ENCODE measurements at places on chromosomes 5 and 9.

DNA sequence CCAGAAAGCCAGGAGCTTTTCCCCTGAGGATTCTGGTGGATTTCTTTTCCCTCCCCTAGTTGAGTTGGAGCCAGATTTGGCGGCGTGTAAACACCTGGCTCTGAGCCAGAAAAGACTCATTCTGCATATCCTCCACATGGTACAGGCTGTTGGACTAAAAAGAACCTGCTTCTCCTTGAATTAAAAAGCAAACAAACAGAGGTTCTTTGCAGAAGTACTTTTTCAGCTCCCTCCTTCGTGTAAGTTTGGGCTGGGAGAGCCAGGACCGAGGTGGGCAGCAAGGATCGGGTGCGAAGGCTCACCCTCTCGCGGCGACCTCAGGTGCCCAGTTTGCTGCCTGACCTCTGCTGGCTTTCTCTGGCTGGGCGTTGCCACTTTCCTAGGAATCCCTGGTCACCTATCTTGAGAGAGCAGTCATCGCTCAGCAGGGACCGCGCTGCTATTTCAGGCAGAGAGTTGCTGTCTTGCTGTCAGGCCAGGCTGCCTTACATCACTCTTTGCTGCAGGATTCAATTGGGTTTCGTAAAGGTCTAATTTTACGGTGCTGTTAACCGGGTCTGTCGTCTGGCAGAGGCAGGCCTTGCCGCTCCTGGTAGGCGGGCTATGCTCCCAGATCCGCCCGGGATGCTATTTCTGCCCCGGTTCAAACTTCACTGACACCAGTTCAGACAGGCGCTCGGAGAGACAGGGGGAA lies 3.2 kb downstream of the PAPPA start:
- DNase-seq, result no peak

GRCh38 chr9:135973277-135974219 lies 12.4 kb upstream of the UBAC1 start:
- DNase-seq, result no peak

DNA sequence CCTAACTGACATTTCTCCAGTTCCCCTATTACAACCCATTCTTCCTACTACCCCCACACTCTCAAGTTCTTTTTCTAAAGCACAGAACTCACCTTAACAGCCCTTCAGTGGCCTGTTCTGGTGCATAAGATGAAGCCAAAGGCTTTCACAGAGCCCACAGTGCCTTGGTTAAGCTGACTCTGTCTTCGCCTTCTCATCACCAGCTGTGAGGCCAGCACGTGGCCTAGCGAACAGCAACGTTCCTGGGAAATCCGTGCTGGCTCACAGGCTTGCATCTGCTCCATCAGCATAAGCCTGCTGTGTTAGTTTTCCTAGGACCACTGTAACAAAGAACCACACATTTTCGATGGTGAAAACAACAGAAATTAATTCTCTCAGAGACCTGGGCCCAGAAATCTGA lies 67.9 kb upstream of the LPAR1 start:
- no peak for DNase-seq

DNA sequence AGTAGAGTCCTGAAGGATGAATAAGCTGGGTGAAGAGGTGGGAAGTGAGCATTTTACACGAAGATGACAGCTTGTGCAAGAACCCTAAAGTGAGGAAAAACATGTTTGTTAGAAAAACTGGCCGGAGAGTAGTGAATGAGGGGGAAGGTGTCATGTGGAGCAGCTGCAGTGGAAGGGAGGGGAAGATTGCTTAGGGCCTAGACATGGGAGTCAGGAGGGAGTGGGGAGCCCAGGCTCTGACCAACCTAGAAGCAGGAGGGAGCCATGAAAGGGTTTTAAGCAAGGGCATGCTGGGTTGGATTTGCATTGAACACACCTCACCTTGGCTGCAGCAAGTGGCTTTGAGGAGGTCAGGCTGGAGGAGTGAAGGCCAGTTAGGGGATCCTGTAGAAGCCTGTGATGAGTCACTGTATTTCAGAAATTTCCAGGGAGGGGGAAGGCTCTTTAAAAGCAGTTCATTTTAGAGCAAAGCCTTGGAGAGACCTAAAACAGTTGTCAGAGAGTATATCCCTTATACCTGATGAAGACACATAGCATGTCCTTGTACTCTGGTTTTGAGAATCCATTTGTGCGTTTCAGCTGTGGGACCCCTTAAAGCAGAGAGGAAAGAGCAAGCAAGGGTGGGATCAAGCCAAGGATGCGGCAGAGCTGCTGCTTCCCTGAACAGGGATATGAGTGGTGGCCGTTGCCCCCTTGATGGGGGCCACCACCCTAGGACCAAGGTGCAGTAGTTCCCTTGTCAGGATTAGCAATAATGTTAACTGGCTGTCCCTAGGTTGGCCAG lies 45.4 kb downstream of the ANGPTL2 start:
- peak; percentile 11 for DNase-seq

GRCh38 chr5:150246835-150247234 lies 42.7 kb downstream of the CAMK2A start:
- no peak for DNase-seq

DNA sequence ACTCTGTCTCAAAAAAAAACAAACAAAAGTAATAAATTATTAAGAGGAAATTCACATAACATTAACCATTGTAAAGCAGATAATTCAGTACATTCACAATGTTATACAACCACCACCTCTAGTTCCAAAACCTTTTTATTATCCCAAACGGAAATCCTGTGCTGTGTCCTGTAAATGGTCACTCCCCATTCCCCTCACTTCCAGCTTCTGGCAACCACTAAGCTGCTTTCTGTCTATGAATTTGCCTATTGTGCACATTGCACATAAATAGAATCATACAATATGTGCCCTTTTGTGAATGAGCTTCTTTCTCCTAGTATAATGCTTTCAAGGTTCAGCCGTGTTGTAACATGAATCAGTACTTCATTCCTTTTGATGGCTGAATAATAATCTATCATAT lies 20.8 kb downstream of the C9orf152 start:
- peak; percentile 53 for DNase-seq

GRCh38 chr9:12814877-12815237 lies 40.0 kb downstream of the LURAP1L start:
- DNase-seq, result no peak

DNA sequence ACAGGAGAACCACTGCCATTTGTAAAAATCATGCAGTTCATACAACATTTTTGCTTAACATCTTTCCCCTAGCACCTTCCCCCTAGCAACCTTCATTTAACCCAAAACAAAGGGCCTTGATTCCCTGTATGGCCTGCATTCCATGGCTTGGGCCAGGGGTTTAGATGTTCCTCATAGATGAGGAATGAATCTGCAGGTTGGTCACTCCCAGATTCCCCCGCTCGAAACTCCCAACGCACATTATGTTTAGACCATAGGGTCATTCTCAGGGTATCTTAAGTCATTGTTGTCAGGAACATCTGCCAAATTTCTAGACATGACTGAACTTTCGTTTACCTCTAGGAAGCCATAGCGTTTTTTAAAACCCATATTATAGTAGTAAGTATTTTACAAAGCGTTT lies 282.2 kb upstream of the VLDLR start:
- DNase-seq, result no peak

- DNase-seq, result no peak
Measured at GRCh38 chr5:22683050-22683449, 170.1 kb downstream of the CDH12 start.

- no peak for DNase-seq
Measured at GRCh38 chr5:90696153-90696552, 137.6 kb downstream of the ADGRV1 start.

Measured in dermis microvascular lymphatic vessel endothelial cell (primary cell).